ENCODE measurements at places on chromosomes 1 and 21.

- no peak for DNase-seq
Observed at GRCh38 chr1:157111396-157112165, 12.0 kb upstream of the ETV3L start.

GRCh38 chr1:168236836-168237611 lies 11.2 kb downstream of the SFT2D2 start:
- DNase-seq: no peak

DNA sequence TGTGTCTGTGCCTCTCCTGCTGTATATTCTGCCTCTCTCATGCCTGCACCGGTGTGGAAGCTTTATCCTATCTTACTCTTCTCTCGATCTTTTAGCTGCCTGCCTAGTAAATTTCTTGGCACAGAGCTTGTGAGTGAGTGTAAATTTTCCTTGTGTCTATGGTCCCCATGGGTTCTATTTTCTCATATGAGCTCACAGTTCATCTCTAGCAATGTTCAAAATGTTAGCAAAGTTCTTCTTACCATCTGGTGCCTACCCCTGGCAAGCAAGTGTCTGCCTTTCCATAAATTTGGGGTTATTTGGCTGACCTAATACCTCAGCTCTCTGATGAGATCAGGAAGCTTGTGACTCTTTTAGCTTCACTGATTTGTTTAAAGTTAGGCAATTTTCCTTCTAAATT lies 572.1 kb upstream of the BRINP3 start:
- no peak for DNase-seq

GRCh38 chr1:246005067-246005466 lies 502.0 kb downstream of the SMYD3 start:
- no peak for DNase-seq

DNA sequence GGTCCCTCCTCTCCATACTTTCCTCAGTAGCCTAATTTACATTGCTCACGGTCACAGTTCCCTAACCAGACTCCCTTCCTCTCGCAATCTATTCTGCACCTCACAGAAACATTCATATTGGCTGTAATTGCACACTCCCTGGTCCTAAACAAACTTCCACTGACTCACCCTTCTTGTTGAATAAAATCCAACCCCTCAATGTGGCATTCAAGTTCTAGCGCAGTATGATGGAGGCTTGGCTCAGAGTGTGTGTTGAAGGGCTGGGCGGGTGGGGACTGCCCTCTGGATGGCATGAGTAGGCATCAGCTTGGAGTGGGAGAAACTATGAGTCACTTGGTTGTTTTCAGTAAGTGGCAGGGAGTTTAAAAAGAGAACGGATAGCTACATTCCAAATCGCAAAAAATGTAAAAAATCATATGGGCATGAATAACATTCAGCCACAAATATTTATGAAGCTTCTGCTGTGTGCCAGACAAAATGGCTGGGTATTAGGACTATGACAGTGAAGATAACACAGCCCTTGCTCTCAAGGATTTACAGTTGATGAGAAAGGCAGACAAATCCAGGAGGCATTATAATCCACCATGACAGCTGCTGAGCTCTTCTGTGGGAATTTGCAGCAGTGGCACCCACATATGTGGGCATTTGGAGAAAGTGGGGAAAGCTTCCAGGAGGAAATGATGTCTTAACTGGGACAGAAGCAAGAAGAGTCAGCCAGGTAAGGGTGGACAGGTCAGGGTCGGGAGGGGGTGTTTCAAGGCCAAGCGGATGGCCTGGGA lies 42.2 kb upstream of the LYST start:
- no peak for DNase-seq

DNA sequence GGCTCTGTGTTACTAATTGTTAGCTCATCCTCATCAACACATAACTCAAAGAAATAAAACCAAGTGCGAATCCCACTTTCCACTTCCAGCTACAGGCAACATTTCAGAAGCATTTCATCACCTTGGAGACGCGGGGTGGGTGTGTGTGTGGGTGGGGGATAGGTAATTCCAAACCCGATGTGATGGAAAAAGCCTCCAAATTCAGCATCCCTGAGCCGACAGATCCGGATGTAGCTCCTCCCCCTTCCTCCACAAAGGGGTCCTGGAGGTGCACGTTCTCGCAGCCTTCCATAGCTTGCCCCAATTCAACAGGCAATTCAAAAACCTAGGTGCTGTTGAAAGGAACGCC lies 486 bp downstream of the HSPA13 start:
- DNase-seq: no peak

DNA sequence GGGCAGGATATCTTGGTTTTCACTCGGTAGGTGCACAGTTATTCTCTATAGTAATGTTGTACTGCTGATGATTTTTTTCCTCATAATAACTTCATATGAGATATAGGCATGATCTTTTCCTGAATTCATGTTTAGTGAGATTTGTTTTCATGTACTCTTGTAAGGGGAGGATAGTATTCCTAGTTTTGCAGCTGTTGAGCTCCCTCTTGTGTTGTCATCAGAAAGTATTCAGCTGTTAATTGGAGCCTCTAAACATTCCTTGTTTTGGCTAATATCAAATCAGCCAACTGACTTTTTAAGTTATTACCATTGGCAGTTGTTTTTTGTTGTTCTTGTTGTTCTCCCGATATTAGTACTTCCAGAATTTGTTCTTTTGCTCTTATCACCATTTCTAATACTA lies 24.4 kb downstream of the OR10R2 start:
- DNase-seq: no peak

DNA sequence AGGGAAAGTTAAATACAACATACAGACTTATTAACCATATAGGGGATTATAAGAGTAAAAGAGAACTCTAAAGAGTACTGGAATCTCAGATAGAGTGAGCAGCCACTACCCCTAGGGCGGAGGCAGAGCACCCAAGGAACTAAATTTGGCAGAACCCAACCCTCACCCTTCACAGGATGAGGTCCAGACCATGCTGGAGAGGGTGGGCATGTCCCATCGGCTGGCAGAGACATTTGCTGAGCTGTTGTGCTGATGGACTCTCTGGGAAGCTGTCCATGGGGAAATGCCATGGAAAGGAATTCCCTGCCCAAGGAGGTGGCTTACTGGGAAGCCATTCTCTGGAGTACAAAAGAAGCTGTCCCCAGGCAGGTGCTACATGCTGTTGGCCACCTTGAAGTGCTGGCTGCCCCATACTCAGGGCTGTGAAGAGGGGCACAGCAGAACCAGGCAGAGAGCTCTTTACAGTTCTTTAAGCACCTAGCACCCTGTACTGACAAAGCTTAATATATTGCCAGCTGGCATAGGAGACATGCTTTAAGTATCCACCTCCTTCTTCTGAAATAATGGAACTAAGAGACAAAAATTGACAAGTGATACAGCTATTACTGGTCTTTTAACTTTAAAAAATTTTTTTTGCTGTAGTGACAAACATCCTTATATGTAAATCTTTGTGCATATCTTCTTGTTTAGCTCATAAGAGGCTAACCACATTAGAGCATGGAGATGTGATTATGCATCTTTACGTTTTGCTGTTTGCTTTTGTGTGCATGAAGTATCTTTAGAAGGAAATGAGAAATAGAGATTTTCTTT lies 29.6 kb downstream of the TSNAX start:
- DNase-seq: peak; percentile 36

DNA sequence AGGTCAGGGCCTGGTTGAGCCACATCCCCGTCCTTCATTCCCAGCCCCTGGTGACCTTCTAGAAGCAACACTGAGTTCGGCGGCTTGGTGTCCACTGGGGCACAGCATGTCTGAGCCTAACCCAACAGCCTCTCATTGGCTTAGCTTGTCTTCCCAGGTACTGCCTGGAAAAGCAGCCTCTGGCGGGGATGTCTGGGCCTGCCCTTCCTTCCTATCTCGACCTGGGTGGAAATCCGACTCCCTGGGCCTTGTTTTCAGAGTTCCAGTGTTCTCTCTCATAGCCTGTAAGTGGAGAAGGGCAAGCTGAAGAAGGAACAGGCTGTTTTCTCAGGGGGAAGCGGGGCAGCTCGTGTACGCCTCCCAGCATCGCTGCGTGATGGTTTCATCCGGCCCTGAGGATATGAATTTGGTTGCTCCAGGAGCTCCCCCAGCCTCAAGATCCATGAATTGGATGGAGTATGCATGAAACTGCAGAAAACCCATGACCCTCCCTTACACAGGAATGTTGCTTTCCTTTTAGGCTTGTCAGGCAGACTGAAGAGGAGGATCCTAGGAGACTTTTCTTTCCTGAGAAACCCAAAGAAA lies 116.5 kb upstream of the IRF2BP2 start:
- DNase-seq: peak; percentile 94

GRCh38 chr1:21157054-21157453 lies 19.6 kb downstream of the EIF4G3 start:
- DNase-seq: no peak

- no peak for DNase-seq
Observed at GRCh38 chr1:41622859-41623732, 138.6 kb upstream of the EDN2 start.

DNA sequence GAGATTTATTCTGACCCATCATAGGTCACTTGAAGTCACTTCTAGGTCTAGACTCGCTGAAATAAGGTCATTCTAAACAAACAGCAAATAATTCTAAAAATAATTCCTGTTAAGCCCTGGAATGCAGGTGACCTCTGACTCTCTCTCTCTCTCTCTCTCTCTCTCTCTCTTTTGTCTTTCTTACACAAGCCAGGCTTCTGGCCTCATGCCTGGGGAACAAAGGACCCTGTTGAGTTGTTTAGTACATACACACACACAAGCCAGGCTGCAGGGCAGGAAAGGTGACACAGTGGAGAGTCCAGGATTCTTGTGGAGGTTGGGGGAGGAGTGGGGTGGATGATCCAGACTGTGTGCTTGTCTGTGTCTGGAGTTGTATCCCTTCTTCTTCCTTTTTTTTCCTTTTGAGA lies 4.0 kb upstream of the MEX3A start:
- DNase-seq: no peak

- DNase-seq: no peak
Observed at GRCh38 chr1:234875953-234876855, 252.4 kb downstream of the TOMM20 start.

Measured in NCI-H2107 (cell line).